ENCODE measurements at places on chromosomes 11 and 22.

DNA sequence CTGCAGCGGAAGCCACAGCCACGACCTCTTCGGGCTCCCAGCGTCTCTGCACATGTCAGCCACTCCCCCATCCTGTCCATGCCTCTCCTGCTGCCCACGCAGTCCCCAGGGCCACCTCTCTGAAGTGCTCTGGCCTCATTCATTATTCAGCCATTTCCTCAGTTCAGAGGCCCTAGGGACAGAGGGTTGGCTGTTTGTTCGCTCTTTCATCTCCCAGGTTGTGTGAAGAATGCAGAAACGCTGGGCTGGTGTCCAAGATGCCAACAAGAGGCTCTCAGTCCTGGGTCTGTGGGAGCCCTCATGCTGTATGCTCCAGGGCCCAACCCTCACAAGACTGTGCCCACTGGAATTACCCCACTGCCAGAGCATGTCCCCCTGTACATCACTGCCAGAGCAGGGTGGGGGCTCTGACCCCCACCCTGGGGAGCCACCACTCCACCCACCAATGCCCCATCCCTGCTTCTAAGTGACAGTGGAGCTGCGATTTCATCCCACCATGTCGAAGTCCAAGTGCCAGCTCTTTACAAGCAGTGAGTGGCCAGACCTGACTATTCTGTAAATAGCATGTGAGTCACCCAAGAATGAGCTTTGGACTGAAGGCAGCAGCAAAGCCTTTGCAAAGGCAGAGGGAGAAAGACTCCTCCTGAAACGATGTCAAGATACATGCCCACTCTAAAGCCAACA, 209.6 kb downstream of the BUD13 start:
- no peak for DNase-seq

DNA sequence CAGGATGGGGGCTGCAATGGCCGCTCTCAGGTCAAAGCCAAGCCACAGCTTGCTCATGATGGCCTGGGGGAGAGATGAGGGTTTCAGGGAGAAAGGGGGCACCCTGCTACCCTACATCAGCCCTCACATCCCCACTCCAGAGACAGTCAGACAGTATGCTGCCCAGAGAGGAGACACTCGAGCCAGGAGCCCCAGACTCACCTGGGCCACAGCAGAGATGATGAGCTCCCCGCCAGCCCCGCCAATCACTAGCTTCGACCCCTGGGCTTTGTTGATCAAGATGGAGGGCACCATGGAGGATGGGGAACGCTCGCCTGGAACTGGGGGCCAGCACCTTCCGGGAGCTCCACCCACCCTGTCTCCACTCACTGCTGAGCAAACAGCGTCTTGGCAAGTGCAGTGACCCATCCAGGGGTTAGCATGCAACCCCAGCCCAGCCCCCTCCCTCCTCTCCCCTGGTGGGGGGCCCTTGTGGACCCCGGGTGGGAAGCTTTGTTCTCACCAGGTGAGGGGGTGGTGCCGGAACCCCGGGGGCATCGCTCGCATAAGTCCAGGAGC, 19.8 kb downstream of the GGT5 start:
- no peak for DNase-seq

GRCh38 chr11:32052215-32052614, 38.7 kb upstream of the RCN1 start:
- peak; percentile 39 for DNase-seq

GRCh38 chr22:37166675-37167066, 17.0 kb upstream of the IL2RB start:
- DNase-seq: peak; percentile 85

- DNase-seq: no peak
Measured at GRCh38 chr11:76173663-76174062, 32.6 kb downstream of the WNT11 start.

DNA sequence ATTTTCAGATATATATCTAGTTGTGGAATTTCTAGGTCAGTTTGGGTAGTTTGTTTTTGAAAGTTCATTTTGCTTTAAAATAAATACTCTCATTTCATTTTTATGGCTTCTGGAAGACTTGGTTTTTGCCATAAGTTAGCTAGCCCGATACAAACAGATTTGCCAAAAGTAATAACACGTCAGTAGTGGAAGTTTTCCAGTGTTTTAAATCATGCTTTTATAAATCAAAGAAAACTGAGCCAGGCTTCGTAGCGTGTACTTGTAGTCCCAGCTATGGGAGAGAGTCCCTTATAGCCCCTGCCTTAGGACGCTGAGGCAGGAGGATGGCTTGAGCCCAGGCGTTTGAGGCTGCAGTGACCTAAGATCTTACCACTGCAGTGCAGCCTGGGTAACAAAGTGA, 21.7 kb upstream of the MICALL1 start:
- no peak for DNase-seq

- no peak for DNase-seq
Measured at GRCh38 chr11:94749369-94749768, 18.8 kb upstream of the AMOTL1 start.

- peak; percentile 43 for DNase-seq
Measured at GRCh38 chr22:37633625-37634416, 5.6 kb upstream of the SH3BP1 start.

- no peak for DNase-seq
Measured at GRCh38 chr11:44471603-44472002, 93.9 kb upstream of the CD82 start.

- no peak for DNase-seq
Measured at GRCh38 chr11:94120946-94121345, 7.7 kb upstream of the PANX1 start.

DNA sequence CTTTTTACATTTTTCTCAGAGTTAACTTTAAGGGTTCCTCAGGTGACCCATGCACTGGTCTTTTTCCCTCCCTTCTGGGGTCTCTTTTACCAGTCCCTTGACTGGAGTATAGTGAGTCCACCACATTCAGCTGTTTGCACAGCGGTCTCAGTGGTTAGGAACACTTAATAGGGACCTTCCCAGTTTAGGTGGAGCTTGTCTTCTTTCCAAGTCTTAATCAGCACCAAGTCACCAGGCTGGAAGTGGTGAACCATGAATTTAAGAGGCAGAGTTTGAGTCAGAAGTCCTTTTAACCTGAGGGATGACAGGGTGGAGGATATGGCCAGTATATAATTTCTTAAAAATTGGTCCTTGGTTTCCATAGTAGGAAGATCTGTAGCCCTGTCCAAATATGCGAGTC, 349.7 kb upstream of the MPPED2 start:
- no peak for DNase-seq

GRCh38 chr11:40161854-40162410, 1297.5 kb downstream of the LRRC4C start:
- no peak for DNase-seq

DNA sequence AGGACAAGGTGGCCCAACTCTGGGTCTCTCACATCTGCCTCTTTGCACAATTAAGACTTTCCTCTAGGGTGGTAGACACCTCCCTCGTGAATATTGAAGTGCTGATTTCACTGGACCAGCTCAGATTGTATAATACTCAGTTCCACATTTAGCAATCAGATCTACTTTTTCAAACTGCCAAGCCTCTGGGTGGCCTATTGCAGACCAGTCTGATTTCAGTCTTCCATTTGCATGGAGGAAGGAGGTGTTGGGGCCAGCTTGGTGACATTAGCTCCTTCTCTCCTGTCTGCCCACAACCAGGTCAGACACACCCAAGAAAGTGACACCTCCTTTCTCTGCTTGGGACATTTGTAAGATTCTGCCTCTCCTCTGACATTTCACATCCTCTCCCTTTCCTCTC, 78.2 kb downstream of the PPFIBP2 start:
- DNase-seq: no peak

Data from stimulated activated CD4-positive, alpha-beta T cell treated with anti-CD3 and anti-CD28 coated beads, Interleukin-12 subunit alpha, Interleukin-12 subunit beta, amount 100 ng/mL, for 4 hours (primary cell).